ENCODE measurements at places on chromosomes 2 and 18.

- DNase-seq = no peak
Observed at GRCh38 chr2:41779888-41780287, 267.9 kb upstream of the PKDCC start.

DNA sequence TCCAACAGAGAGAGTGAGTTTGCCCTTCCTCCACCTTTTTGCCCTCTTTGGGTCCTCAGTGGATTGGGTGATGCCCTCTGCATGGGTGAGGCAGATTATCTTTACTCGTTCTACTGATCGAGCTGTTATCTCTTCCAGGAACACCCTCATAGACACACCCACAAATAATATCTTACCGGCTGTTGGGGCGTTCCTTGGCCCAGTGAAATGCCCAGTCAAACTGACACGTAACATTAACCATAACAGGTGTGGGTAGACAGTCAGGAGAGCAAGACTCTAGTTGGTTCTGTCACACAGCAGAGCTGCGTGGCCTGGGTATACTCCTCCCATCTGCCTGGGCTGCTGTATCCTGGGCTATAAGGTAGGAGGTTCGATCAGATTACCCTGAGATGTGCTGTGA lies 144.1 kb downstream of the AGAP1 start:
- no peak for DNase-seq

DNA sequence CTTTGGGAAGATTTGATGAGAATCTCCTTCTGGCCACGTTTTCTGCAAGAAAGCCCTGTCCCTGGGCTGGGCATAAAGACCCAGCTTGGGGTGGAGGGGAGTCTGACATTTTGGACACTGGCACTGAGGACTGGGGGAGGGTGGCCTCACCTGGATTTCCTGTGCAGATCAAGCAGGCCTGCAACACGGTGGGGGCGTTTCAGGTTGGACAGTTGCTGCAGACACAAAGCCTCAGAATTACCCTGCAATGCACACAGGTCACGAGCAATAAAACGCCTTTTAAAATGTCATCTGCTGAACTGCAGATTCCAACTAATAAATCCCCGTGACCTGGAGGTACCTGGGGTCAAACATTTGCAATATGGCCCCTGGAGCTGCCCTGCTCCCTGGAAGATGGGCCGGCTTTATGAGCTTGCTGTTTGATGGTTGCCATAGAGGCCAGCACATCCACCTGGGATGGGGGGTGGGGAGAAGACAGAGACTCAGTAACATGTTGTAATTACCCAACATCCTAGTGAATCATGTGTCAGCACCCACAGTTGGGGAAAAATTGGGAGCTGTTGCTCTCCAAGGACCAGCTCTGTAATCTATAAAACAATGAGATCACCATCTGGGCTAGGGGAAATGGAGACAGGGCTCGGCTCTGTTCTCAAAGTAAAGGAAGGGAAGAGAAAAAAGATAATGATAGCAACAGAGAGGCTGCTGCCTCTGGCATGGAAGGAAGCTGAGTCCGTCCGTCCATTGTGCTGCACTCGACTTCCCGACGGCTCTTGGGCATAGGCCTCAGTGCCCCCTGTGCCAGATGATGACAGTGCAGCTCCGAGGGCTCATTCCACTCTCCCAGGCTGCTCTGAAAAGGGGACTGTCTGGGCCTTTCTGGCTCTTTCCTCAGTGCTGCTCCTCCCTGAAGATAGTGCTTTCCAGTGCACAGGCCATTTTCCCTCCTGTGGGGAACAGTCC lies 340.3 kb downstream of the CYRIA start:
- no peak for DNase-seq

- DNase-seq = no peak
Observed at GRCh38 chr2:192775459-192776262, 580.9 kb upstream of the TMEFF2 start.
